Effector memory CD4-positive, alpha-beta T cell (primary cell): ENCODE measurements at places on chromosomes 11 and 22.
A peak's percentile ranks its signal among the peaks of the same experiment; 100 is the strongest.

- DNase-seq, result no peak
Measured at GRCh38 chr11:115244296-115244695, 259.9 kb downstream of the CADM1 start.

GRCh38 chr11:5690216-5690615 lies 626 bp downstream of the TRIM22 start:
- DNase-seq, result no peak

GRCh38 chr11:61833471-61833870 lies 5.4 kb downstream of the FADS2 start:
- DNase-seq, result peak; percentile 44

DNA sequence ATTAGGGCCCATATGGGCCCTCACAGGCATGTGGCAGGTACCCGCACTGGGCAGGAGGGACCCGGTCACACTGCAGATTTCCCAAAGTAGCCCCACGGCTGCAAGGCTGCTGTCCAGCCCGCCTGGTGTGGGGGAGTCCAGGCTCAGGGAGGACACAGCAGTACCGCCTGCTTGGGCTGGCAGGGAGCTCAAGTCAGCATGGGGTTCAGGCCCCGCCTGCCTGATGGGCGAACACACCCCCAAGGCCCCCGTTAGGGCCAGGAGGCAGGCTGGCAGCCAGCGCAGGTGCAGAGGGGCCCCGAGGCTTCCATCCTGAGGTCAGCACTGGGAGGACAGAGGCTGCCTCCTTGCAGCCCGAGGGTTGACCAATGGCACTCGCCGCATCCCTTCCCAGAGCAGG lies 5.5 kb downstream of the ZDHHC8 start:
- DNase-seq, result no peak

GRCh38 chr22:37514526-37515051 lies 4.6 kb downstream of the CARD10 start:
- no peak for DNase-seq

GRCh38 chr11:69499186-69499917 lies 17.9 kb downstream of the LINC01488 start:
- DNase-seq, result no peak

GRCh38 chr11:46345131-46345597 lies 2.1 kb upstream of the DGKZ start:
- DNase-seq, result no peak

GRCh38 chr11:40403321-40403720 lies 1056.1 kb downstream of the LRRC4C start:
- no peak for DNase-seq

DNA sequence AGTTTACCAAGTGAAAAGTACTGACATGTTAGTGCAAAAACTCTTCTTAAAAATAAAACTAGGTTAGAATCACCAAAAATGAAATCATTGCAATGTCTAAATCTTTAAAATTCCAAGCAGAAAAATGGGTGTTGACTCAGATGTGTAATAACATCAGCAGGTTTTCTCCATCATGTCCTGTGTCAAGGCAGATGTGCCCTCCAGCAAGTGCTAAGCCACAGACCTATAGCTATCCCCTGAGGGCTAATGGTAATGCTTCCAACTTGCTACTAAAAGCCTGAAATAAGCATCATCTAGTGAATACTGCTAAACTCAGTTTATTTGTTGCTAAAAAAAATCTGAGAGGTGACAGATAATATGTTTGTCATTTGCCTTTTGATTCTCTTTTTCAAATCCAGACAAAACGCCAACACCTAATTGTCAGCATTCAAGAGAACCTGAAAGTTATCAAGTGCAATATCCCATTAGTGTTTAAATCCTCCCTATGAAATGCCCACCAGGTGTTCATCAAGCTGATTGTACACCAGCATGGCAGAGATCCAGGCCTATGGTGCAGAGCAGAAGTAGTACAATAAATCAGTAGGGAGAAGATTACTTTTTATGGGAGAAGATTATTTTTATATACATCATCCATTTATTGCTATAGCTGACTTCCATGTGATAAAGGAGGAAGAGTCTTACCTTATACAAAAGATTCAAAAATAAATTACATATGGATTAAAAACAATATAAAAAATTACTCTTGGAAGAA lies 55.1 kb upstream of the SYT9 start:
- no peak for DNase-seq

GRCh38 chr11:7060868-7061267 lies 27.9 kb upstream of the RBMXL2 start:
- DNase-seq, result no peak

GRCh38 chr22:48357196-48357595 lies 1470.5 kb downstream of the BRD1 start:
- no peak for DNase-seq

- DNase-seq, result no peak
Measured at GRCh38 chr11:36402568-36403170, 106.6 kb downstream of the PRR5L start.

DNA sequence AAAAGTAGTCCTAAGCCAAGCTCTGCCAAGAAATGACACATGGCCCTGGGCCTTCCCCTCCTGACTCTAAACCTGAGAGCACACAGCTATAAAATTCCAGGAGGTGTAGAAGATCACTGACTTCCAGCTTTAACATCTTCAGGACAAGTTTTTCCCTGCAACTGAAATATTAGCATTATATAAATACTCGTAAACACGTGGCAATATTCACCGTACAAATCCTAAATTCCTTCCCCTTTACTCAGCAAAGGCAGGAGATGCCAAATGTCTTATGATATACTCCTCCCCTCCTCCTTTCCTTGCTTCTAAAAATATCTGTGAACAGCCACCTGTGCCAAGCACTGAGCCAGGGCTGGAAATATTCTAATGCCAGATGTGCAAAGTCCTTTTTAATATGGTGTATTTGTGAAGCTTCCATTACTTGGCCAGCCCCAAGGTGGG lies 194.0 kb downstream of the LARGE1 start:
- DNase-seq, result no peak

- no peak for DNase-seq
Measured at GRCh38 chr11:34226210-34226609, 120.8 kb downstream of the NAT10 start.

DNA sequence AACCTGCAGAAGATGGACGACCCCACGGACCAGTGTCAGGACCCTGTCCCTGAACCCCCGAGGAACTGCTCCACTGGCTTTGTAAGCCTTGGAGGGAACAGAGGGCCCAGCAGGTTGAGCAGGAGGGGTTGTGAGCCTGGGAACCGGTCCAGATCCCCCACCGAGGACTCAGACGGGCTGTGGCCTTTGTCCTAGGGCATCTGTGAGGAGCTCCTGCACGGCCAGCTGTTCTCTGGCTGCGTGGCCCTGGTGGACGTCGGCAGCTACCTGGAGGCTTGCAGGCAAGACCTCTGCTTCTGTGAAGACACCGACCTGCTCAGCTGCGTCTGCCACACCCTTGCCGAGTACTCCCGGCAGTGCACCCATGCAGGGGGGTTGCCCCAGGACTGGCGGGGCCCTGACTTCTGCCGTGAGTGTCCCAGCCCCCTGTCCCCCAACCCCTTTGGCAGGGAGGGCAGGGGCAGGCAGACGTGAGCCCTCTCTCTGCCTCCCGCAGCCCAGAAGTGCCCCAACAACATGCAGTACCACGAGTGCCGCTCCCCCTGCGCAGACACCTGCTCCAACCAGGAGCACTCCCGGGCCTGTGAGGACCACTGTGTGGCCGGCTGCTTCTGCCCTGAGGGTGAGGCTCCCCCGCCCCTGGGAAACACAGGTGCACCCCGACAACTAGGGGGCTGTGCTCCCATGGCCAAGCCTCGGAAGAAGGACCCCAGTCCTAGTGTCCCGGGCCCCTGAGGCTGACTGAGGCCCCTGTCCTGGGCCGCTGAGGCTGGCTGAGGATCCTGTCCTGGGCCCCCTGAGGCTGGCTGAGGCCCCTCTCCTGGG lies 6.4 kb downstream of the MUC5AC start:
- no peak for DNase-seq

GRCh38 chr22:45204241-45204640 lies 36.5 kb downstream of the KIAA0930 start:
- DNase-seq, result no peak

DNA sequence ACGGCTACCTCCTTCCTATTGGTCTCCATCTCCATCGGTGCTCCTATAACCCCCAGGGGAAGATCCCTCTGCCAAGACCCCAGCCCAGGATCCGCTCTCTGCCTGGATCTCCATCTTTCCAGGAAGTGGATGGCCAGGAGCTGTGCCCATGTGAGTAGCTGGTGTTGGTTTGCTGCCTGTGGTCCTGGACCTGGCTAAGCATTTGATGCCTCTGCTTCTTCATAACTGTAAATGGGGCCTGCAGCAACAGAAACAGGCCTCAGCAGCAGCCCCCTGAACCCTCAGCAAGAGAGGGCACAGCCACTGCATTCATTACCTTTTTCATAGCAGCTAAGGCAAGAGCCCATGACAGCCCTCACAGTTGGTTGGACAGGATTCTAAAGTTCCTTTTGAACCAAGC lies 26.6 kb upstream of the CSNK2A3 start:
- no peak for DNase-seq

DNA sequence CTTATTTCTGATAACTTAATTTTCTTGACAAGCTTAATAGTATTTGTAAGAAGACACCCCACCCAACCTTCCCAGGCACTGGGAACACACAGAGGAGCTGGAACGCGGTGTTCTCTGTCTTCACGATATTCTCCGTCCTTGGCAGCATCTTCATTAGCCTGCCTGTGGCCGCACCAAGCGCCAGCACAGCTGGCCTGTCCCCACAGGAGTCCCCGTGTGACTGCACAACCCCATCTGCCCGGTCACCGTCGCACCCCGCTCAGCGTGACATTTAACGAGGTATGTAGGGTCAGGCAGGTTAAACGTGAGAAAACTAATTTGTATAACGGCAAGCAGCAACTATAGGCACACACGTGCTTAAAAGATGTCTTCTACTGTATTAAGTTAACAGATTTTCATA lies 293.3 kb downstream of the BRD1 start:
- no peak for DNase-seq

- no peak for DNase-seq
Measured at GRCh38 chr11:65556470-65557279, 1.5 kb downstream of the LTBP3 start.

GRCh38 chr11:128835741-128836430 lies 31.2 kb downstream of the KCNJ1 start:
- no peak for DNase-seq

DNA sequence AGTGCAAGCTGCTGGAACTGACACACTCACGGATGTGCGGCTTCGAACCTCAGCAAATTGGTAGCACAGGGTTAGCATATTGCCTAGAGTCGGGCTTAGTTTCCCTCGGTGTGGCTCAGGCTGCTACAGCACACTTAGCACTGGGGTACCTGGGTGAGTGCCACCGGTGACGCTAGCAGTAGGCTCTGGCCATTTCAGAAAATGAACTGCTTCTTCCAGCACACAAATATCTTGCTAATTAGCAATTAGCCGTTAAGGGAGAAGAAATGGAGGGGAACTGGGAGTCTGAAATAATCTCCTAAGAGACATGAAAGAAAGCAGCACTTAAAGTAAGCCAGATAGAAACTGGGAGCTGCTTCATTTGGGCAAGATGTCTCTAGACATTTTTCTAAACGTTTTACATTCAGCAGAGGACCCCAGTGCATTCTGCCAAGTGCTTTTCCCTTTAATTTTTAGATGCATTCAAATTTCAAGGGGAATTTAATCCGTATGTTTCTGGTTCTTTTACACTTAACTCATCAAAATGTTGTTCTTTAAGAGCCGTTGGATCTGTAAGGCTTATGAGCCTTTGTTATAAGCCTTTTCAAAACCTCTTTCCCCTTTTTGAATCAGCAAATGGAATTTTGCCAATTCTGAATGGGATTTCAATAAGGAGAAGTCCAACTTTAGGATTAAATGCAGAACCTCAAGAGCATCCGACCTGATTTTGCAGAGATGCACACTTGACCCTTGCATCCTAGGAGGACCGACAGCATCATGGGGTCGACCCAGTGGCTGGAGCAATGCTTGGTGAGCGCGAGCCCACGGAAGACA lies 708.1 kb downstream of the NTM start:
- no peak for DNase-seq

- no peak for DNase-seq
Measured at GRCh38 chr11:36312611-36313472, 16.8 kb downstream of the PRR5L start.

GRCh38 chr11:131884461-131885073 lies 514.2 kb downstream of the NTM start:
- DNase-seq, result no peak

- DNase-seq, result no peak
Measured at GRCh38 chr11:10551845-10552352, 10.9 kb upstream of the RNF141 start.

DNA sequence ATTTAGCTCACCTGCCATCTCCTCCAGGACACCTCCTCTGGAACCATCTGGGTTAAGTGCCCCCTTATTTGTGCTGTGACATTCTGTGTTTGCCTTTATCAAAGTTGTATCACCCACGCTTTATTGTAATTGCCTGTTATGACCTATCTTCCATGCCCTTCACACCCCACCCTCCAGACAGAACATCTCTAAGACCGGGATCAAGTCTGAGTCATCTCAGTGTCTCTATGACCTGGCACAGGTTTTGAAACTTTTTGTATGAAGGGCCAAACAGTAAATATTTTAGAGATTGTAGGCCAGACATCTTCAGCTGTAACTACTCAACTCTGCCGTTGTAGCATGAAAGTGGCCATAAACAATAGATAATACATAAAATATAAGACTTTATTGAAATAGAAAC lies 161.8 kb downstream of the SPON1 start:
- no peak for DNase-seq

- DNase-seq, result no peak
Measured at GRCh38 chr11:132999031-132999430, 533.3 kb downstream of the OPCML start.

DNA sequence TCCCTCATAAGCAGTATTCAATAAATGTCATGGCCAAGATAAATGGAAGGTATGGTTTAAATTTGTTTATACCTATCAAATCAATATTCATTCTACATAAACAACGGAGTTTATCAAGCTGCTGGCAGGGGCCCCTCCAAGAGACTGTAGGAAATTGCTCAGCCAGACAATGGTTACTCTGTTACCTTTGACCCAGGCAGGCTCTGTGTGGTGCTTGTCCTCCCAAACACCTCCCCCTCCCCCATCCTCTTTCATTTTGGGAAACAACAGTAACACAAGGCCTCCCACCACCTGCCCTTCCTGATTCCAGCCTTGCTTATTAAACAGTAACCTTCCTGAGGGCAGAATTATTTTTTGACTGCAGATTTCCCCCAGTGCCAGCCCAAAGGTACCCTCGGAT lies 10.5 kb upstream of the ZBTB16 start:
- DNase-seq, result no peak

GRCh38 chr11:69642549-69642912 lies 1.6 kb downstream of the CCND1 start:
- DNase-seq, result no peak

DNA sequence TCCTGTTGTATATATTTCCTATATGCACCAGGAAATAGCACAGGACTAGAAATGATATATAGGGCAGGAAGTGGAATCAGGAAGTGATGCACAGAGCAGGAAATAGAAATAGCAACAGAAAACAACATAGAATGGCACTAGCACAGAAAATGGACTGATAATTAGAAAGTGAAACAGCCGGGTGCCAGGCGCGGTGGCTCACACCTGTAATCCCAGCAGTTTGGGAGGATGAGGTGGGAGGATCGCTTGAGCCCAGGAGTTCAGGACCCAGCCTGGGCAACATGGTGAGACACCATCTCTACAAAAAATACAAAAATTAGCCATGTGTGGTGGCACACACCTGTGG lies 10.0 kb upstream of the RELT start:
- DNase-seq, result no peak

GRCh38 chr22:43133401-43133800 lies 9.8 kb downstream of the MCAT start:
- DNase-seq, result no peak

GRCh38 chr11:23569547-23569946 lies 709.3 kb upstream of the CCDC179 start:
- no peak for DNase-seq

- no peak for DNase-seq
Measured at GRCh38 chr22:47802421-47802820, 1040.0 kb downstream of the TBC1D22A start.

GRCh38 chr11:6237761-6238302 lies 1.1 kb upstream of the CNGA4 start:
- no peak for DNase-seq
